ENCODE measurements at places on chromosomes 16 and 17. TPM values are rescaled to one million over a fixed set of nuclear protein-coding genes. Genes with fewer than 3 reads are reported as not detected.

GRCh38 chr17:74194682-74195081 lies 8.8 kb upstream of the RPL38 start:
- no peak overlapping the region for H3K4me3 ChIP-seq
- H3K36me3 ChIP-seq, result no peaks in the 10 kb centered on the region
- no peaks in the 10 kb centered on the region for H3K4me1 ChIP-seq
- H3K27ac ChIP-seq, result no peak overlapping the region
- no peak for DNase-seq

- DNase-seq, result no peak
- H3K27ac ChIP-seq, result no peak overlapping the region
- no peaks in the 10 kb centered on the region for H3K4me1 ChIP-seq
- no peak overlapping the region for H3K4me3 ChIP-seq
Observed at GRCh38 chr17:8405499-8406016, 7.9 kb upstream of the RNF222 start.

- H3K27ac ChIP-seq, result no peak overlapping the region
- no peak for DNase-seq
- no peak overlapping the region for H3K4me3 ChIP-seq
- H3K36me3 ChIP-seq, result no peaks in the 10 kb centered on the region
- no peaks in the 10 kb centered on the region for H3K4me1 ChIP-seq
- H3K27me3 ChIP-seq, result no peaks in the 10 kb centered on the region
Observed at GRCh38 chr16:10865991-10866966, 10.7 kb upstream of the CIITA start.

GRCh38 chr16:50464325-50465290 lies 83.6 kb upstream of the NKD1 start:
- peaks cover 22% of the 10 kb centered on the region for H3K4me1 ChIP-seq
- no peak overlapping the region for H3K4me3 ChIP-seq
- no peak overlapping the region for H3K27ac ChIP-seq
- no peak for DNase-seq

DNA sequence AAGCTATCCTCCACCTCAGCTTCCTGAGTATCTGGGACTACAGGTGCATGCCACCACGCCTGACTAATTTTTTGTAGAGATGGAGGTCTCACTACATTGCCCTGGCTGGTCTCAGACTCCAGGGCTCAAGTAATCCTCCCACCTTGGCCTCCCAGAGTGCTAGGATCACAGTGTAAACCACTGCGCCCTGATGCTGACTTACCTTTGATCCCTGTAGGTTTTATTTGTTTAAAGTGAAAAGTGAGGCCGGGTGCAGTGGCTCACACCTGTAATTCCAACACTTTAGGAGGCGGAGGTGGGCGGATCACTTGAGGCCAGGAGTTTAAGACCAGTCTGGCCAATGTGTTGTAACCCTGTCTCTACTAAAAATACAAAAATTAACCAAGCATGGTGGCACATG lies 8.7 kb downstream of the PSKH1 start:
- H3K4me3 ChIP-seq, result no peak overlapping the region
- peaks cover 4% of the 10 kb centered on the region for H3K36me3 ChIP-seq
- no peaks in the 10 kb centered on the region for H3K27me3 ChIP-seq
- no peak for DNase-seq
- no peak overlapping the region for H3K27ac ChIP-seq
- H3K4me1 ChIP-seq, result no peaks in the 10 kb centered on the region

CTRB2 gene
- not detected for total RNA-seq
